ENCODE measurements at places on chromosomes 6 and 20.

DNA sequence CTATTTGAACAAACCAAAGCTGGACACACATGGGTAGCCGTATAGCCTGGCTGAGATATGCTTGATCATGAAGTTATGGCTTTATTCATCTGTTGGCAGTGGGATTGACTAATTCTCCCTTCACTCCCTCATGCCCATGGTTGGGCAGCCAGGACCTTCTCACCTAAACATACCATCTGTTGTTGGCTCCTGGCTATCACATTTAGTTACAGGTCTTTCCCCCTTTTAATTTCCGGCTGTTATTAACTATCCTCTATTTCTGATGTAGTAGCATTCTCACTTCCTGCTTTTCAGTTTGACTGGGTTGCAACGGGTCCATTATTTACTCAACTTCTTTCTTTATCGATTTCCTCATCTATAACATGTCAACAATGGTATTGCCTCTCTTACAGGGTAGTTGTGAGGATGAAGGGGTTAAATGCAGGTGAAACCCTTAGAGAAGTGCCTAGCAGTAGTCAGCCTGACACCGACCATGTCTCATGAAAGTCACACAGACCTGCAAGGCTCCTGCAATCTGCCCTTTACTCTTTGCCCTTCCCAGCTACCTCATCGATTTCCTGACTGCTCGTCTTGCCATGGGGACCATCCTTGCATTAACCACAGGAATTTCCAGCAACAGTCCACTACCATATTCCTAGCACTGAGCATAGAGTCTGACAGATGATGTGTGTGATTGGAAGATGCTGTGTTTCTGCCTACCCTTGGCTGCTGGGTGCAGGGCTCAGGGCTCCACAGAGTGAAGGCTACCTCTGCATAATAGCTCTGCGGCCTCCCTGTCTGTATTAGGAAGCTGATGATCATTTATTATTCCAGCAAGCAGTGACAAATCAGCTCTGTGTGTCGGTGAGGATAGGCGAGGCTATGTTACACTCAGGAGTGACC is 42.2 kb downstream of the PPP1R14C start:
- no peak for DNase-seq

- DNase-seq = peak; percentile 46
Observed at GRCh38 chr6:108831104-108831503, 17.1 kb upstream of the ARMC2 start.

- no peak for DNase-seq
Observed at GRCh38 chr6:41256383-41256782, 28.2 kb downstream of the TREML4 start.

DNA sequence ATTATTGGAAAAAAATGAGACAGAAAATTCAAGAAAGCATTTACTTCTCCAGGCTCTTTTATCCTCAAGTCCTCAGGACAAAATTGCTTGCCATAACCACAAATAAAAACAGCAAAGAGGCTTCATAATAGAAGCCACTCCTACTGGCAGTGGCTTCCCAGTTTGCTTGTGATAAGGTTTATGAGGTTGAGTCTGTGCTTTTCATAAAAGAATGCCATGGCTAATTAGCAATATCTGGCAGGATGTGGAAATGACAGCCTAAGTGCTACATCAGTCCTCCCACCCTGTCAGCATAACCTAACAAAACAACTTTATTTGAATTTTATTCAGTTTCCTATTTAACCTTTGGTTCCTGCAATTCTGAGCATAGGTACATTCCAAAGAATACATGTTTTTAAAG is 80.9 kb upstream of the HTR1E start:
- no peak for DNase-seq

- DNase-seq = no peak
Observed at GRCh38 chr6:157989541-157990289, 8.1 kb downstream of the SYNJ2 start.

DNA sequence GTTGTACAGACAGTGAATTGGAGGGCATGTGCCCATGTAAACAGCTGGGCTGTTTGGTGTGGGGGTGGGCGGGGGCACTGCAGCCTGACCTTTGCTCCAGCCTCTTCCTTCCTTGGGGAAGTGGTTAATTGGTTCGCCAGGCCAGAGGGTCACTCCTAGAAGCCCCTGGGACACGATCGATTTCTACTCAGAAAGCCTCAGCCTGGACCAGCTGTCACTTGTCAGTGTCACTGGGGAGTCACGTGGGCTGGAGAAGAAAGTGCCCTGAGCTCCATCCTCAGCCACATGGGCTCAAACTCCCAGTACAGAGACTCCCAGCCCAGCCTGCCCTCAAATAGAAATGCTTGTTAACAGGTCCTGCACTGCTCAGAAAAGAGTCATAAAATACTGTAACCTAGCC is 423.8 kb upstream of the SULF2 start:
- DNase-seq = no peak

DNA sequence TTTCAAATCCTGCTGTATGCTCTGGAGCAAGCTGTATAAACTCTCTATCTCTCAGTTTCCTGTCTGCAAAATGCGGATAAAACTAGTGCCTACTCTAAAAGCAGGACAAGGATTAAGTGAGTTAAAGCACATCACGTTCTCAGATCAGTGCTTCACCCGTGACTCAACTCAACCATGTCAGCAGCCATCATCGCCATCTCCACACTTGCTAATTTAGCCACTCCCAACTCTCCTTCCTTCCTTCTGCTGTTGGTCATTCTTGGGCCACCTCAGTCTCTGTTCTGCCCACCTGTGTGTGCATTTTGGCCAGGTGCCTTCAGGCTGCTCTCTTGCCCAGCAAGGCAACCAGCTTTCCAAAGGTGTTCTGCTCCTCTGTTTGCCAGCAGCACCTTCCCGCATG is 260.0 kb upstream of the CDYL start:
- DNase-seq = no peak

- DNase-seq = no peak
Observed at GRCh38 chr6:26570027-26570809, 26.5 kb upstream of the ABT1 start.

Measured in midbrain (tissue), 1 donor.